Cardiac ventricle fibroblast (primary cell): ENCODE measurements at places on chromosomes 7 and 10. TPM values are rescaled to one million over a fixed set of nuclear protein-coding genes. Genes with fewer than 3 reads are reported as not detected.

MSMB gene
- not detected in 2 replicates for total RNA-seq

LIPK gene
- not detected in 2 replicates for total RNA-seq

SUGCT gene
- total RNA-seq: 2.5 and 4.3 TPM in 2 replicates

PILRA gene
- 1.2 TPM in 1 of 2 replicates, not detected in the other for total RNA-seq

ABCC2 gene
- 1.4 and 1.8 TPM in 2 replicates for total RNA-seq
